ENCODE measurements at places on chromosomes 6 and 20. TPM values are rescaled to one million over a fixed set of nuclear protein-coding genes. Genes with fewer than 3 reads are reported as not detected.
A peak's percentile ranks its signal among the peaks of the same experiment; 100 is the strongest.

The CENPW gene
- total RNA-seq: 9.8 TPM

The FOXS1 gene
- 0.60 TPM for total RNA-seq

The PTCHD4 gene
- total RNA-seq: 0.12 TPM

The SRSF6 gene
- 106 TPM for total RNA-seq

The CLDN20 gene
- not detected for total RNA-seq

The KIF13A gene
- total RNA-seq: 46.9 TPM

The APMAP gene
- total RNA-seq: 47.3 TPM

The SLC35F1 gene
- total RNA-seq: 0.23 TPM

The C6orf52 gene
- total RNA-seq: 1.2 TPM

The SLPI gene
- 43.3 TPM for total RNA-seq

DNA sequence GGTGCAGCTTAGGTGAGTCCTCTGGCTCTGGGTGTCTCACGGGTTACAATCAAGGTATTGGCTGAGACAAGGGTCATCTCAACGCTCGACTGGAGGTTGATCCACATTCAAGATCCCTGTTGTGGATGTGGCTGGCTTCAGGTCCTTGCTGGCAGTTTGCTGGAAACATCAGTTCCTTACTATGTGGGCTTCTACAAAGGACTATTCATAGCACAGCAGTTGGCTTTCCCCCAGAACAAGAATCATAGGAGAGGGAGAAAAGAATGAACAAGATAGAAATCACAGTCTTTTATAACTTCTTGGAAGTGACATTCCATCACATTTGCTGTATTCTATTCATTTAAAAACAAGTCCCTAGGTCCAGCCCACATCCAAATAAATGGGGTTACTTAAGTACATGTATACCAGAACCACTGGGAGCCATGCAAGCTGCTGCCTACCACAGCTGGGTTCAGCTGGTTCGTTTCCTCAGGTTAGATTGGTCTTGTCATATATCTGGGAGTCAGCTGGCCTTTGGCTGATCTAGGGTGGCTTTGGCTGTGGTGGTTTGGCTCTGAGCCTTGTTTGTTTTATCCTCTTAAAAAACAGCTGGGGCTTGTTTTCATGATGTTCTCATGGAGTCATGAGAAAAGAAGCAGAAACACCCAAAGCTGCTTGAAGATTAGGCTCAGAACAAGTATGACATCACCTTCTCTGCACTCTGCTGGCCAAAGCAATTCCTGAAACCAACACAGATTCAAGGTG lies 433.2 kb upstream of the SPTLC3 start:
- peak; percentile 38 for DNase-seq

DNA sequence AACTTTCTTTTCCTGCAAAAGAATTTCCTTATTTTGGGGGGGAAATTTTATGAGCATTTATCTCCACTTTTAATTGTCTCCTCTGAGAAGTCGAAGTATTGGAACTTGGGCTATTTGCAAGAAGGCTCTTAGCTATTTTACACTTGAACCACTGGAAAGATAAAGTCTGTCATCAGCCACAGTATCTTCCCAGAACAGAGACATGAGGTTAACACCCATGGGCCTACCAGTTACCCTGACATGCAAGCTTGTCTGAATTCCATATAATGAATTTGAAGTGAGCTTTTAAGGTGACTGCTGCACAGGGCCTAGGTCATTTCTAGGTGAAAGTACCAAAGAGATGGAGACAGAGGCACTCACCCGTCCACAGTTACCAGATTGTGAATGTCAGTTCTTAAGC lies 193.1 kb downstream of the SIM1 start:
- no peak for DNase-seq

DNA sequence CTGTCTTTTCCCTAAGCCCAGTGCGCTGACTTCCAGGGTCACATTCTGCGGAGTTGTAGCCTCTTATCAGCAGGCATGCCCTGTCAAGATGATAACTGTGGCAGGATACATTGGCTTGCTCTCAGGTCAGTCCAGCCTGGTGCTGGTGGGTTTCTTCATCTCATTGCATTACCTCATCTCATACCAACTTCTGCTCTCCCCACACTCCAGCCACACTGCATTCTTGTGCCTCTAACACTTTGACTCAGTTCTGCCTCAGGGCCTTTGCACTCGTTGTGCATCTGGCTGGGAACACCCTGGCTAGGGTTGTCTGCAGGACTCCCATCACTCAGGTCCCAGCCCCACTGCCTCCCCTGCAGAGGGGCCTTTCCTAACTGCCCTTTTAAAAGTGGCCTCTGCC lies 110.3 kb upstream of the BACH2 start:
- no peak for DNase-seq

DNA sequence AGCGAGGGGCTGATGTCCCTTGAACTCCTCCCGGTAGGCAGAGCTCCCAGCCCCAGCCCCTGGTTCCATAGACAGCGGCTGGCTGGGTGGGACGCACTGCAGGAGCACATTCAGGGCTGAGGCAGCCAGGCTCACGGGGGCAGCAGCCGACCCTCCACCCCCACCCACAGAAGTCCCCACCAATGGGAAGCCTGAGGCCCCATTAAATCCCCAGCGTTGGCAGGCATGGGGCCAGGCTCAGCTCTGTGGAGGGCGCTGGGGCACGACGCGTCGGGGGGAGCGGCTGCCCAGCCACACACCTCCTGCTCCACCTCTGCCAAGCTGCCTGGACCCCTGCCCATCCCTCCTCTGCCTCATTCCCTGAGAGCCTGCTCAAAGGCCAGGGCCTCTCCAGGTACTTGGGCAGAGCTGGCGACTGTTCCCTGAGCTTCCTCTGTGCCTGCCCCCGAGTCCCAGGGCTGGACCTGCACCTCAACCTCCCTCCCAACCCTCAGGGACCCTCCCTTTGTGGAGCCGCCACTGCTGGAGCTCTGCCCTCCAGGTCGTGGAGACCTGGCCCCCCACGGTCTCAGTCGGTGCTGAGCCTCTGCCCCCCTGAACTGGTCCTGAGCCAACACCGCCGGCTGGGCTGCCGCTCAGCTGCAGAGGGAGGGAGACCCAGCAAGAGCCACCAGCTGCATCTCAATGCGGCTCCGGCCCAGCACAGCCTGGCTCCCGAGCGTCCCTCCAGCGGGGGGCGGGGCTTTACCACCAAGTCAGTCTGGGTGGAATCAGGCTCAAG lies 9.1 kb downstream of the CHRNA4 start:
- DNase-seq: no peak

- no peak for DNase-seq
Observed at GRCh38 chr20:33423141-33423834, 20.3 kb downstream of the SNTA1 start.

DNA sequence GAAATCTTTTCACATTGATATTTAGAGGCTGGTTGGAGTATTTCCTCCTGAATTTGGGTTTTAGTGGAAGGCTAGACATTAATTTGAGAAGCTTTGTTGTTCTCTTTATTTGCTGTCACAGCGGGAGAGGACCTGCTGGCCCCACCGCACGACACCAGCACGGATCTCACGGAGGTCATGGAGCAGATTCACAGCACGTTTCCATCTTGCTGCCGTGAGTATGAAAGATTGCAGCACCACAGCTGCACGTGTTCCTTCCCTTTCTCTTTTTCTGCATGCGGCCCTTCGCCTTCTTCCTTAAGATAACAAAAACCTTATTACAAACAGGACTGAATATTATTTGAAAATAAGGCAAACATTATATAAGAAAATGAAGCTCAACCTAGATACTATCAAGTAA lies 555.5 kb downstream of the UTRN start:
- no peak for DNase-seq

DNA sequence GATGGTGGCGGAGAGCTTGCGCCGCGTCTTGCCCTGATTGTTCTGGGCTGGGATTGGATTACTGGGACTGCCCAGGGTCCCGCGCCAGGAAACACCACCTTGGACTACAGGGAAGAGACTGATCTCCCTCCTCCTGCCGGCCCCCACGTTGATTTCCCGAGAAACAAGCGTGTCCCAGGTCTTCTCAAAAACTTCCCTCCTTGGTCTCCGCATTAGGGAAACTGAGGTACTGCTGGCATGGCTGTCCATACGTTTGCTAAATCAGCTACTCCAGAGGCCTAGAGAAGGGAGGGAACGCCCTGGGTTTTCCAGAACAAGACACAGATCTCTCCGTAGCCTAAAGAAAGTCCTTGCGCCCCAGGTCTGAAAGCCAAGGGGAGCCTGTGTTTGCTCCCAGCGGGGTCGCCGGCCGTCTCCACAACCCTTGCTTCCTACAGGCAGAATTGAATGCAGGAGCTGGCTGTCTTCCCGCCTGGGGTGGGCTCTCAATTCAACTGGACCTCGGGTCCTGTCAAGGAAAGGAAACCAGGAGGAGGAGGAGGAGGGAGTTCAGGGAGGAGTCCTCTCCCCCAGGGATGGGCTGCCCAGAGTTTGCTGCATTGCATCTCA lies 29.2 kb downstream of the TFAP2A start:
- DNase-seq: no peak

DNA sequence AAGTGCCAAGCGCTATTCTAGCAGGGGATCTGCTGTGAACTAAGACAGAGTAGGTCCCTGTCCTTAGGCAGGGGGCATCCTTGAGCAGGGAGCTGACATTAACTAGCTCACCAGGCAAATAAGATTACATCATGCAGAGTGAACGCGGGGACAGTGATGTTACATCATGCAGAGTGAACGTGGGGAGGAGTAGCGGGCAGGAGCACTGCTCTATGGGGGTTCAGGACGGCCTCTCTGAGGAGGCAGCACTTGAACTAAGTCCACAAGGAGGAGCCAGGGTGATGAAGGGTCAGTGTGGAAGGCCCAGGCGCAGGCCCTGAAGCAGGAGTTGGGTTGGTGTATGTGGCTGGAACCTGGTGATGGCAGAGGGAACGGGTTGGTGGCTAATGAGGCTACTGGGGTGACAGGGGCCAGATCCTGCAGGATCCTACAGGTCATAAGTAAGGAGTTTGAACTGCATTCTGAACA lies 38.7 kb downstream of the KAT14 start:
- no peak for DNase-seq

GRCh38 chr6:132391391-132392269 lies 9.6 kb downstream of the MOXD1 start:
- DNase-seq: peak; percentile 32

- DNase-seq: no peak
Observed at GRCh38 chr20:1628621-1629020, 8.8 kb upstream of the SIRPB1 start.

- DNase-seq: no peak
Observed at GRCh38 chr6:132661906-132662305, 2.9 kb upstream of the TAAR1 start.

GRCh38 chr6:158072083-158072721 lies 90.5 kb downstream of the SYNJ2 start:
- no peak for DNase-seq
